BJ (cell line): ENCODE measurements at places on chromosomes 2 and 18. TPM values are rescaled to one million over a fixed set of nuclear protein-coding genes. Genes with fewer than 3 reads are reported as not detected.

The BCL2L11 gene
- 0.78 and 0.80 TPM in 2 replicates for polyA plus RNA-seq

The ADRA2B gene
- not detected in 2 replicates for polyA plus RNA-seq

The FBXO15 gene
- 0.75 and 0.82 TPM in 2 replicates for polyA plus RNA-seq

The C2orf15 gene
- not detected in 2 replicates for polyA plus RNA-seq

DNA sequence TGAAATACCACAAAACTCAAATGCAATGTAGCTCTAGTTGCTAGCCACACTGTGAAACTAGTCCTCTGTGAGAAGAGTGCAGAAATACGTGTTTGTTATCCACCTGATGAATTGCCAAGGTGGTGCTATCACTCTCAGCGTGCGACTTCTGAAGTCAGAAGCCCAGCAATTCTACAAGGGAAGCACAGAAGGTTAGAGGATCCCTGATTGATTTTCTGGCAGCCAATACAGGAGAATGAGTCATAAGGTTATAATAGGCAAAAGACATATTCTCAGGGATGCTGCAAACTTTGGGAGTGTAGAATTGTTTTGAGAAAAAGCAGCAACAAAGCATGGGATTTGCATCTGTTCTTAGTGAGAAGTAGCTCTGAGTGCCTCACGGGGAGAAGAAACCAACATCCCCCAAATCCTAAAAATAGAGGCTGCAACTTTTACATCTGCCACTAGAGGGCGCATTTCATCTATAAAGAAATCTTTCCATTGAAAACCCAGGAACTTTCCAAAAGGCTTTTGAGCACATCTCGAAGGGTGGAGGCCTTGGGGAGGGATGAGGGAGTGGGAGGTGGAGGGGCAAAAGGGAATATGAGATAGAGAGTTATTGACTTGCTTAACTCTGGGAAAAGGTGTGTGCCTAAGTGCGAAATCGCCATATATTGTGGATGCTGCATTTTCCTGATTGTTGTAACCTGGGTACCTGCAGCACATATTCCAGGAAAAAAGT is 78.0 kb downstream of the TMEM182 start:
- DNase-seq, result no peak

- no peak for DNase-seq
These were observed 979 bp downstream of the LONRF2 start for GRCh38 chr2:100321179-100321865.
